ENCODE measurements at places on chromosomes 6 and 20.

DNA sequence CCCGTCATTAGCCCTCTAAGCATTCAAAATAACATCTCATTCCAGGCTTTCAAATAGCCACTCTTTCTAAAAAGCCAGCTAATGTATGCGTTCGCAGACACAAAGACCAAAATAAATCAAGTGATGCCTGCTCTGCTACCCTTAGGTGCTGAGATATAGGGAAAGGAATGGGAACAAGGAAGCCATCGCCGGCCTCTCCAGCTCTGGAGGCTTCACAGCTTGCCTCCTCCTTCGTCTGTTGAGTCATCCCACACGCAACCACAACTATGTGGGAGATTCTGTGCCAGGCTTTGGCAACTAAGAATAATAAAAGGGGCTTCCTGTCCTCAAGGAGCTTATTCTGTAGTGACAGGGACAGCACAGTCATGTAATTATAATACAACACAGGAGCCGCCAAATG is 27.3 kb upstream of the SLC22A23 start:
- DNase-seq: peak; percentile 9

GRCh38 chr6:112030206-112030960 is 23.5 kb upstream of the CCN6 start:
- no peak for DNase-seq

DNA sequence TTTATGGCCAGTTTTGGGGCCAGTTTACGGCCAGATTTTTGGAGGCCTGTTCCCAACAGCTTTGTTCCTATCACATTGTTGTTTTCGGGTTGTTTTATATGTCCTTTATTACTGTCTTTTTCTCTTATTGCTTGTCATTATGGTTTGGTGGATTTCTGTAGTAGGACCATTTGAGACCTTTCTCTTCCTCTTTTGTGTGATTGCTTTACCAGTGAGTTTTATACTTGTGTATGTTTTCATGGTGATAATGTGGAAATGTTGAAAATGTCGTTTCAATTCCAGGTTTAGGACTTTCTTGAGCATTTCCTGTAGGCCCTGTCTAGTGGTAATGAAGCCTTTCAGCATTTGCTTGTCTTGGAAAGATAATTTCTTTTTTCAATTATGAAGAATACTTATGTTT is 17.8 kb downstream of the HLA-B start:
- no peak for DNase-seq

- no peak for DNase-seq
Observed at GRCh38 chr20:57804470-57805250, 94.8 kb upstream of the PMEPA1 start.

- DNase-seq: no peak
Observed at GRCh38 chr6:133631421-133631820, 257.5 kb upstream of the TCF21 start.

- DNase-seq: no peak
Observed at GRCh38 chr6:5359417-5359816, 98.1 kb downstream of the FARS2 start.

- DNase-seq: no peak
Observed at GRCh38 chr6:126063512-126064146, 77.3 kb downstream of the TRMT11 start.

DNA sequence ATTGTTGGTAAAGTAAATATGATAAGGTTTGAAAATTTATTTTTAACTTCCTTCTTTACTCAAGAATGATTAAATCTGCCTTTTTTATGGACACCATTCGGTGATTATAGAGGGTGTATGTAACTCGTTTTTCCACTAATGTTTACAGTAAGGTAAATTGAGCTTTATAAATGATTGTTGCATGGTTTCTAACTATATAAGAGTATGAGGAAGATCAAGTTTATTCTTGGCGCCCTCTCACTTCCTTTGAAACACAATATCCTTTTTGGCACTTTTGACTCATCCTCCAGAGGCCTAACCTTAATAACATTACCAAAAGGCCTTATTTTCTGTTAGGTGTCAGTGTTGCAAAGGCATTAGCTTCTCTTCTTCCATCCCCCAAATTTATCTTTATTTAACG is 41.8 kb upstream of the MTRF1L start:
- no peak for DNase-seq

DNA sequence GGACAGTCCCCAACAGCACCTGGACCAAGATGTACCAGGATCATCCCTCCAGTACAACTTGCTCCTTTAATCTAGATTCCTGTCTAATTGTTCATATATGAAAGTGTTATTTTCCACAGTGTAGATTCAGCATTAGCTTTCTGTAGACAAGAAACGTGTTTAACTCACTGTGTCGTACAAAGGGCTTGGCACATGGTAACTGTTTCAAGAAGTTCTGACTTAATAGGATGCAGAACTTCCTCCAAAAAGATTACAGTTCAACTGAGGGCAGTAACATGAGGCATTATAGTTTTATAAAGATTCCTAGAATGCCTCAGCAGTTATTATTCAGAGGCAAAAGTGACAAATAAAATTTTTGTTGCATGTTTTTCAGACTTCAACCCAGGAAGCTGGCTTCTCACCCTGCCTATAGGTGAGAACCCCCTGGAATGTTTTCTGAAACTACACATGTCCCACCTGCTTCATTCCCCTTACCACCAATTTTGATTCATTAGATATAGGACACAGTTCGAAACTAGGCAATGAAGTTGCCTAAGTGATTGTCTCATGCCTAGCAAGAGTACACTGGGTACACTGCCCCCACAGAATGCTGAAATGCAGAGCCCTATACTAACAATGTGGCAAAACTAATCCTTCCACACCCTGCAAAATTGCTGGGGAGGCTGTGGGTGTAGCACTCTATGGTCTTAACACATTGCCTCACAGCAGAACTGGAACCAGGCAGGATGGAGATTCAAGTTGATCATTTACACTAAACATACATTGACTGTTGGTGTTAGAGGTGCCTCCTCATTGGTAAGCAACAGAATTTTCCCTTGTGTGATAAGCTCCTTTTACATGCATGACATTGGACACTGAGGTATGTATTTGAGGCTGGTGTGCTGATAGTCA is 22.6 kb upstream of the SH3BGRL2 start:
- DNase-seq: no peak

GRCh38 chr6:89660981-89661380 is 22.4 kb upstream of the LYRM2 start:
- DNase-seq: no peak

DNA sequence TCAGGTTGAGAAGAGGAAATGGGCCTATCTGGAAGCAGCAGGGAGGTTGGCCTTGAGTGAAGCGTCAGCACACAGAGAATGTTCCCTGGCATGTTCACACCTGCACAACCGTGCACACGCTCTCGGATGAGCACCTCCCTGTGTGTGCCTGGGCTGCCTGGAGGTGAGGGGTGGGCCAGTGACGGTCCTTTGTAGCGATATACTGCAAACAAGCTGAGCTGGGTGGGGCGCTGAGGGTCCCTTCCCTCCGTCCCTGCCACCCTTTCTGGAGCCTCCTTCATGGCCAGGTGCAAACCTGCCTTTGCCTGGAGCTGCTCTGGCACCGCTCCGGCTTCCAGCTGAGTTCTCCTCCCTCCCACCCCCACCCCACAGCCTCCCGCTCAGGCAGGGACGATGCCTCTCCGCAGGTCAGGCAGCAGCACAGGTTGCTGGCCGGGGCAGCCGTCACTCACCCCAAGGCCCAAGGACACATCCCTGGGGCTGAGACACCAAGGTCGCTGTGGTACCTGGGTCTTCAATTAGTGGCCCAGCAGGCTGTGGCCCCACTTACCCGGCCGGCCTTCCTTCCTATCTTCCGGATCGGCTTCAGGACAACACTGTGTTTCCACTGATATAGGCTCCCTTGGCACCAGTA is 111.6 kb downstream of the ERMARD start:
- DNase-seq: no peak

DNA sequence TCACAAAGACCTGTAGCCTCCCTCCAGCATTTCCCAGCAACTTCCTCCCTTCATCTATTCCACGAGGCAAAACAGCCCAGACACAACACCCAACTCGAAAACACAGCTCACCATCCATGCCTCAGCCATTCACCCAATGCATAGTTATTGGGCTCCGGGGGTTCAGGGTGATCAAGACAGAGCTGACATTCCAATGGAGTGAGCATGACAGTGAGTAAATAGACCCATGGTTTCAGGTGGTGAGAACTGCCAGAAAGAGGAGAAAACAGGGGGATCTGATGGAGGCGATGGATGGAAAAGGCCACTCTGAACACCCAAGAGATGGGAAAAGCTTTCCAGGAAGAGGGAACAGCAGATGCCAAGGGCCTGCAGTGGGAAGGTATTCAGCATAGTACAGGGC is 5.9 kb downstream of the CASS4 start:
- no peak for DNase-seq

- DNase-seq: no peak
Observed at GRCh38 chr6:73511796-73512195, 9.0 kb downstream of the EEF1A1 start.

GRCh38 chr6:128421788-128422187 is 98.6 kb downstream of the PTPRK start:
- DNase-seq: no peak
